ENCODE measurements at places on chromosomes 3 and 15.

DNA sequence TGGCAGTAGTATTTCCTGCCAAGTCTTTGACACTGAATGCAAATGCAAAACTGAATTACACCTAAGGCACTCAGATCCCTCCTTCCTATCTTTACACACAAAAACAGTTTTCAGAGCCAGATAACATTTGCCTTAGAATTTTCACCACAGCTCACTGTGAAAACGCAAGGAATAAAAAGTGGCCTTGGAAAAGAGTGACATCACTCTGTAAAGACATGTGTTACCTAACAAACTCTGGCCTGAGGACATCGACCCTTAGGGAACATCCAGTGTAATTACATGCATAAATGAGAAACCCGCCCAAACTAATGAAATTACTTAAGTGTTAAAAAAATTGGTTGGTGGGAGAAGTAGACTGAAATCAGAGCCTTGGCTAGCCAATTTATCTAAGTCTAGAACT is 88.9 kb downstream of the PLOD2 start:
- no peak for DNase-seq

DNA sequence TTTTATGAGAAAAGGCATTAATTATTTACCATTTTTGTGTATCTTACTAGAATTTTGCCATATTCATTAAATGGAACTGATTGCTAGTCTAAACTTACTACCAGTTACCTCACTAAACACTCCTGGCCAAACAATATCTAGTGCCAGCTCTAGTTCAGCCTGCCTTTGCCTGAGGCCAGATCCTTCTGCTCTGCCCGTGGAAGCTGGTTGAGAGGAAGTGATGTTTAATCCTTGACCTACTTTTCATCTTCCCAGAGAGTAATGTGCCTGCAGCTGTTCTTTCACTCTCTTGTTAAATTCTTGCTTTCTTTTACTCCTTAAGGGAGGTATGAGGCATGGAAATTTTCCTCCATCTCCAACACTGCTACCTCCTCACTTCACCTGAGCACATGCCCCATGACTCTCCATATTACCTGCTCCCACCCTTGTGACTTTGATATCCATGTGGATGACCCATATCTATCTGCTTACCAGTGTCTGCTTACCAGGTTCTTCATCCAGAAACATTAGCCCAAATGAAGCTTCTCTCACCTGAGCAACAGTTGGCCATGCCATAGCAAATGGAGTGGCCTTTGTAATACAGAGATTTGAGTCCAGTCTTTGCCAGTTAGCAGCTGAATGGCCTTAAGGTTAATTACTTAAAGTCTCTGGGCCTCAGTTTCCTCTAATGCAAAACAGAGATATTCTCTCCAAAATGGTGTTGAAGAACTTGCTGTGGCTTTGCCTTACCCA is 53.4 kb downstream of the UBE2E1 start:
- no peak for DNase-seq

- peak; percentile 63 for DNase-seq
Observed at GRCh38 chr3:27312044-27312668, 57.0 kb downstream of the NEK10 start.

DNA sequence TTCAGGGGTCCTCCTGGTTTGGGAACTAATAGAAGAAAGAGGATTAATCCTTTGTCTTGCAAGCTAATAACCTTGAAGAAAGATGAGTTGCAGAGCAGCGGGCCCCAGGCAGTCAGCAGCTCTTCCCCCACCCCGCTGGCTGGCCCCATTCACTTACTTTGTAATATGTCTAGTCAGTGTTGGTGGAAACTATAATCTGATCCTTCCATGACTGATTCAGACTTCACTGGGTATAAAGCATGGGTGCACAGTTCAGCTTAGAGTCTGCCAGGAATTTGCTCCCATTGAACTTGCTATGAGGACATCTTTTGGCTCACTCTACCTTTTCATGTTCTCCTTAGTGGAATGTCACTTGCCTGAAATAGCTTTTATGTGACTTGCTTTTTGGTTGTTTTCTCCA is 117.7 kb downstream of the CCNL1 start:
- DNase-seq: no peak

DNA sequence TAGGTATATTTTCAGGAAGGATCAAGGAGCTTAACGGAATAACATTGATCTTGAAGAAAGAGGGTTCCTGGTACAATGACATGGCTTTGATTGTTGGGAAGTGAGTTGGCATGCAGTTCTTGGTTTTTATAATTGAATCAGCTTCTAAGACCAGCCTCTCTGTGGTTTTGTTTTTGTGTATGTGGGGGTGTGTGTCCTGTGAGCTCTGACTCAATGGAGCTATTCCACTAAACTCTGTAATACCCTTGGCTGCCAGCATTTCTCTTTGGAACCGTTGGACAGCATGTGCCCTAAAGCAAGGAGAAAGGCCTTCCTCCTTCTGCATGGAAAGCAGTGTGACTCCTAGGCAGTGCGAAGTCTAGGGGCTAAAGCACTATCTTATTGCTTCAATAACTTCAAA is 124.8 kb downstream of the EDEM1 start:
- DNase-seq: no peak

GRCh38 chr15:80153900-80154299 is 1.1 kb downstream of the FAH start:
- no peak for DNase-seq

DNA sequence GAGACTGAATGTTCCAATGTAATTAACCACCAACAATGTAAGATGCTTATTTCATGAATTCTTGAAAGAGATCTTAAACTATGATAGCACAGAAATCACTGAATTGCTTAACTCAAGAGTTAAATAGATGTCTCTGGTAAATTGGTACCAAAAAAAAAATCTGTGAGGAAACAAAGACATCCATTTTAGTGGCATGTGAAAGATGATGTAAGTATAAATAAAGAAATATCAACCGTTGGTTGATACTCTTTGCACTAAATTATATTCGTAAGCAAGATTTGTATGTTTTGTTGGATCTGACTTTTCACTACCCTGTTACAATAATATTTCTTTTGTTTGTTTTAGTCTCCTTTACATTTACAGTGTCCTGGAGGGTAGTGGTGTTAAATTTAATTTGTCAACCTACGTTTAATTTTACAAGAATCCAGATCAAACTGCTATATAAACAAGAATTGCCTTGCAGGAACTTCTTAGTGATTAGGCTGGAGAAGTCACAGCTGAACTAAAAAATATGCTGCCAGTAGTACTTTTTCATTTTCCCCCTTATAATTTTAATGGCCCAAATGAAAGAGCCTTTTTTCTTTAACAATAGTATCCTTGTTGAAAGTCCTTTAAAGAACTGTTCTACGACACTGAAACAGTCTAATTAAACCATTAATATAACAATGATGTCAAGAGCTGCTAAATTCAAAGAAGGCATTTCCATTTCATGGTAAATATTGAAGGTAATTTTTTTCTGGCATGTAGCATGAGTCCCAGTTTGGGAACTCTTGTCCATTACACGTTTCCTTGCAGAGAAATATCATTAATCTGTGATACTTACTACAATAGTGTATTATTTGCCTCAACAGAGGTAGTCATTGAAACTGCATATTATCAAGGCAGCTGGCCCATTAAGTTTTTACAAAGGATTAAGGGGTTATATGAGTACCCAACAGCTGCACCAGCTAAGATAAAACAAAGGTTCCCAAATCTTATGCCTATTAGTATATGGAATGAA is 109.6 kb upstream of the PHLDB2 start:
- no peak for DNase-seq

DNA sequence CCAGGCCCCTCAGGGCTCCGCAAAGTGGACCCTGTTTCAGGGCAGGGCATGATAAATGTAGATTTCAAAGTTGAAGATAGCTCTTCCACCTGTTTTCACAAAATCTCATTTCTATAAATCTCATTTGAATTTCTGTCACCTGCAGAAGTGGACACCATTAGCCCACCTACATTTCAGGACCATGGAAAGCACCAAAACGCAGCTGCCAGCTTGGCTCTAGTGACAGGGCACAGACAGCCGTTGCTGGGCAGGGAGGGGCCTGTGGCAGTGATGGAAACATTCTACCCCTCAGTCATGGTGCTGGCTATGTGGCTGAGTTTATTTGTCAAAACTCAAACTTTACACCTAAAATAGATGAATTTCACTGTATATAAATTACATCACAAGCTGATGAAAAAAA is 40.4 kb downstream of the PRR23E start:
- DNase-seq: peak; percentile 14

- DNase-seq: no peak
Observed at GRCh38 chr3:71397046-71397445, 186.5 kb downstream of the FOXP1 start.

GRCh38 chr3:49295489-49296058 is 18.5 kb upstream of the C3orf62 start:
- DNase-seq: no peak

DNA sequence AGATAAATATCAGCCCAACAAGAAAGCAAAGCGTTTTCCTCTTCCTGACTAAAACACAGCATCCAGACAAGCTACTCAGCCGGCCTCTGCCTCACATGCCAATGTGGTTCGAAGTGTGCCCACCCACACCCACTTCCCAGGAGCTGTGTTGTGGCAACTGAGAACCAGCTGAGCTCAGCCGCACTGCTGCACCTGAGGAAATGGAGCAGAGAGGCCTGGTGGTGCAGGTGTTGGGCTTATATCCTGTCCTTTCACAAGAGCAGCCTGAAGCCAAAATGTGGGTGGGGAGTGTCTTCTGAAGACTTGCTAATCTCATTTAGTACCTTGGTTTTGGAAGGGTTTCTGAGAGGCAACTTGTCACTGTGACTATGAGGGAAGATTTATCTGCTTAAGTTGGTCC is 23.0 kb upstream of the RETNLB start:
- no peak for DNase-seq

- no peak for DNase-seq
Observed at GRCh38 chr3:175018946-175019727, 160.0 kb downstream of the NAALADL2 start.

GRCh38 chr3:94246171-94246570 is 183.3 kb downstream of the NSUN3 start:
- no peak for DNase-seq

GRCh38 chr3:120177707-120178306 is 83.6 kb upstream of the GSK3B start:
- DNase-seq: no peak
